Fibroblast of the aortic adventitia (primary cell): ENCODE measurements at places on chromosomes 16 and 17. TPM values are rescaled to one million over a fixed set of nuclear protein-coding genes. Genes with fewer than 3 reads are reported as not detected.

KRT222 gene
- total RNA-seq, result not detected in 2 replicates

CES3 gene
- 0.54 TPM in 1 of 2 replicates, not detected in the other for total RNA-seq

SLFN13 gene
- 1.4 and 1.7 TPM in 2 replicates for total RNA-seq

GRCh38 chr16:5385115-5385514 lies 287.5 kb upstream of the EEF2KMT start:
- no peak for DNase-seq

DNA sequence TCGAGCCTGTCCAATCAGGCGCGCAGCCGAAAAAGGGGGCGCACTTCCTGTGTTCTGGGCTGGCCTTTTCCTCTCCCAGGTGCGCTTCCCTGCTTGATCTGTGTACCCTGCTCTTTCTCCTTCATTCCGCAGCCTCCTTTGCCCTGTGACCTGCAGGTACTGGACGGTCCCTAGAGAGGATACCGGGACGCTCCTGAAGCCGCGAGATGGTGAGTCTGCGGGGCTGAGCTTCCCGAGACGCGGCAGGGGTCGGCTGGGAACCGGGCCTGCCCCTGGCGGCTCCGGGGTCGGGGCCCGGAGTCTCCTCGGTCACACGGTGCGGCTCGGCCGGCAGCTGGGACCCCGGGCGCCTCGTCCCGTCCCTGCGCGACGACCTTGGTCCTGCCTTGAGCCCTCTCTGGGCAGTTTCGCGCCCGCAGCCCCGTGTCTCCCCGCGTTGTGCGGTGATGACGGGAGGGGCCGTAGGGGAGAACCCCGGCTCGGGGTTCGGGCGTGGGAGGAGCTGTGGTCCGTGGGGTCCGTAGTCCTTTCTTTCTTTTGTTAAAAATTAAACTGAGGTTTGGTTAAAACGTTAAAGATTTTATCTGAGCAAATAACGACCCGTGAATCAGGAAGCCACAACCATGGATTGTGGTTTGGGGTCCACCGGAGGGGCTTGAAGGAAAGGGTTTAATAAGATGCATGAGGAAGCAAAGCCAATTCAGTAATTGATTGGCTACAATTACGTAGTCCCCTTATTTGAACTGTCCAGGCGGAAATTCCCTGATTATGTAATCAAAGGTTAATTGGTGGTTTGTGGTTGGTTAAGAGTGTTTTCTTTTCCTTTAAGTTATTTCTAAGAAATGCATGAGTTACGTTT lies 172.8 kb upstream of the ZNF267 start:
- DNase-seq, result peak; percentile 25

BAIAP3 gene
- 0.09 TPM in 1 of 2 replicates, not detected in the other for total RNA-seq

DNA sequence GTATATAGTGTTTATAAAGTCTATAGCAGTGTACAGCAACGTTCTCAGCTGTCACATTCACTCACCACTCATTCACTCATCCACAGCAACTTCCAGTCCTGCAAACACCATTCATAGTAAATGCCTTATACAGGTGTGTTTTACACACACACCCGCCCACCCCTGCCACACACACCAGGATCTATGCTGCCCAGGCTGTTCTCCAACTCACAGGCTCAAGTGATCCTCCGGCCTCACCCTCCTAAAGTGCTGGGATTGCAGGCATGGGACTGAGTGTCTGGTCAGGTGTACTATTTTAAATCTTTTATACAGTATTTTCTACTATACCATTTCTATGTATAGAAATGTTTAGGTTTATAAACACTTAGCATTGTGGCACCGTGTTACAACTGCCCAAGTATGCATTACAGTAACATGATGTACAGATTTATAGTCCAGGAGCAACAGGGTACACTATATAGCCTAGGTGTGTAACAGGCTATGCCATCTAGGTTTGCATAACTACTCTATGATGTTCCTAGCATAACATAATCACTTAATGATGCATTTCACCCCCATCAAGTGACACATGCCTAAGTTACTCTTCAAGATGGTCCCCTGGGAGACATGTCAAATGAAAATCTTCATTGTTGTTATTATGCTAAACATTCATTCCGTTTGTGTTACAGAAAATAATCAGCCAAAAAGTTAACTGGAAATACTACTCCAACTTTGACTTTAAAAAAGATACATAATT lies 42.5 kb downstream of the CREBBP start:
- DNase-seq, result no peak

TMEM235 gene
- not detected in 2 replicates for total RNA-seq

- peak; percentile 9 for DNase-seq
Observed at GRCh38 chr17:43085474-43085873, 39.7 kb downstream of the BRCA1 start.

ITGAD gene
- total RNA-seq, result not detected in 2 replicates

GRCh38 chr17:76154936-76155845 lies 14.1 kb upstream of the FOXJ1 start:
- no peak for DNase-seq

USP6 gene
- not detected in 2 replicates for total RNA-seq

DNA sequence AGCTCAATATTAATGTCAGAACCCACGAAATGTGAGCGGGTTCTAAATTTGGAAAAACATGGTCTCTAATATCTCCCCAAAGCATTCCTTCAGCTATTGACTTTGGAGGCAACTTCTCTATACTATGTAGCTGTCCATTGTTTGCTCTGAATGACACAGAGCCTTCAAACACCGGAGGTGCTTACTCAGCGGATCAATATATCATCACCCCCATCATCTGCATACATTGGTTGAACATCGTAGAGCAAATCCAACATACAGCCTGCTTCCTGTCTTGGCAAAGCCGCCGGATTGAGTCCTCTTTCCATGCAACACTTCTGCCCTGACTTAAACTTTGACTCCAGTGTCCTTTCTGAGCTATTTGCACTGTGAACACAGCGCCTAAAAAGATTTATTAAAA lies 61.3 kb downstream of the C17orf67 start:
- no peak for DNase-seq

DNA sequence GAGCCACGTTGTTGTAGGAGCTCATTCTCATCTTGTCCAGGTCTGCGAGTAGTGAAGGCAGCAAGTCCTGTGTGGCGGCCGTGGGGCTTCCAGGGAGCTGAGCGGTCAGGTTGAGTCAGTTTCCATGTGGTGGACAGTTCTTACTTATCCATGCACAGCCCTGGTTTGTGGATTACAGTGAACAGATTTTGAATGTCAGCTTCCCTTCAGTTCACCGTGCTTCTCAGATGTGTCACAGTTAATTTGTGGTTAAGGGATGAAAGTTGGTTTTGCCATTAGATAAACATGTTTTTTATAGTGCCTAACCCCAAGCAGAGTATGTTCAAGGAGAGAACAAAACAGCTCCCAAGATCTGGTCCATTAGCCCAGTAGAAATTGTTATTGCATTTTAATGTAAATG lies 103.1 kb downstream of the RPTOR start:
- peak; percentile 61 for DNase-seq

GRCh38 chr16:15880434-15881308 lies 7.7 kb downstream of the CEP20 start:
- DNase-seq, result no peak
